ENCODE measurements at places on chromosomes 4 and X.

DNA sequence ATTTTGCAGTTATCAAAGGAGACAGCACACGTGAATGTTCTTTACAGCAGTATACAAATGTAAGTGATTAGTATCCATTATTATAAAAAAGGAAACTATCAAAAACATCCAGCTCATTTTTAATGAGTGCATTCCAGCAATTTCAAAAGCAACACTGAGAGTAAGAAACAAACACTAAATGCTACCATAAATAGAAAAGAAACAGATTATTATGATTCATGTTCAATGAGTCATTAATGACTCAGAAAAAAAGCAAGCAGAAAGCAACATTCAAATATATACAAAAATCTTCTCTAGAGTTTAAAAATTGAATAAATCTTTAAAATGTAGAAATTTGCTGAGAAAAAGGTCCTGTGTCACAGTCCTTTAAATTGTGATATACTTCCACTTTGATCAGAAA lies 346.5 kb upstream of the FMR1 start:
- no peak for DNase-seq

DNA sequence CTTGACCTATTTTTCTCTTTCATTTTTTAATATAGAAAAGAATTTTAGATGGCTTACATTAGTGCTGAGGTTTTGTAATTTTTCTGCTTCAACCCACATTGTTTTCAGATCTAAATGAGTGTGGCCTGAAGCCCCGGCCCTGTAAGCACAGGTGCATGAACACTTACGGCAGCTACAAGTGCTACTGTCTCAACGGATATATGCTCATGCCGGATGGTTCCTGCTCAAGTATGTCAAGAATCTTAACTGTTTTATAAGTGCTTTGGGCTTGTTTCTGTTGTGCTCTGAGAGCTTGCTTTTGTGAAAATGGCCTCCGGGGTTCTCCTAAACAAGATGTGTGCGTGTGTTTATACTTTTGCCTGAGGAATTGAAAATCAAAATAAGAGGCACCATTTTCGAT lies 41.6 kb downstream of the NPNT start:
- no peak for DNase-seq

DNA sequence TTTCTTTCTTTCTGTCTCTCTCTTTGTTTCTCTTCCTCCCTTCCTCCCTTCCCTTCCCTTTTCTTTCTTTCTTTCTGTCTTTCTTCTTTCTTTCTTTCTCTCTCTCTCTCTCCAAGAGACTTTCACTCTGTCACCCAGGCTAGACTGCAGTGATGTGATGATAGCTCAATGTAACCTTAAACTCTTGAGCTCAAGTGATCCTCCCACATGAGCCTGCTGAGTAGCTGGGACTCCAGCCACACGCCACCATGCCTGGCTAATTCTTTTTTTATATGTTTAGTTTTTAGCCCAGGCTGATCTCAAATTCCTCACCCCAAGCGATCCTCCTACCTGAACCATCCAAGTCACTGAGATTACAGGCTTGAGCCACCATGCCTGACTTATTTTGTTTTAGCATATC lies 64.3 kb upstream of the EMCN start:
- DNase-seq = no peak

- no peak for DNase-seq
Measured at GRCh38 chrX:13198056-13198761, 121.6 kb downstream of the ATXN3L start.

GRCh38 chr4:47891928-47892327 lies 22.5 kb downstream of the NFXL1 start:
- no peak for DNase-seq

DNA sequence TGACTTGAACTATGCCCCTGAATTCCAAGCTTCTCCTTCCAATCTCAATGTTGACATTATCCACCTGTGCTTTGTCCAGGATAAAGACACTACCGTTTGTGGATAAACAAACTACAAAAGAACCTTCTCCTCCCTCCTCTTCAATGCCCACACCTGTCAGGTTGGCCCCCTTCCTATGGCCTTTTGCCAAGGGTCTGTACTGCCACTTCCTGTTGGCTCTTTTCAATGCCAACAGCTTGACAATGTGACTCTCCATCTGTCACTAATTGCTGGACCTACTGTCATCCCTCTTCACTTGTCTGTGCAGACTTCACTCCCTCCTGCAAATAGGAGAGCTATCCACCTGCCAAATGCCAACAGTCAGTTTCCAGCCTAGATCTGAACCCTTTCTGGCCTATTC lies 35.8 kb upstream of the MID1 start:
- no peak for DNase-seq

DNA sequence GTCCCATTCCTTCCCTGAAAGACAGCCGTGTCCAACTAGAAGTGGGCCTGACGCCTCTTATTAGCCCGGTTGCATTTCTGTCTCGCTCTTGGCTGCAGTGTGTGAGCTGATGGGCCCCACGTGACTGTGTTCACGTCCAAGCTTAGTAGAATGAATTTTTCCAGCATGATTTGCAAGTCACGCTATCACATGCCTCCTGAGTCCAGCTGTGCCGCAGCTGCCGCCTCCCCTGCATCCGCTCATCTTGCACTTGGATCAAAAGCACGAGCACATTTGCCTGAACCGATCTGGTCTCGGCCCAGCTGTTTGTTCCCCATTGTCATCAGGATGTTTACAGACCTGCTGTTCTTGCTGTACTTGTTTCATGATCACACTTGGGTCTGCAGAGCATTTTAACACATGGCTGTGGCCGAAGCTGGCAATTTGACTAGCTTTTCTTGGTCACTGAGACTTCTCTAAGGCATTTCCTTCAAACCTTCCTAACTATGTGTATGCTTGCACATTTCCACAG lies 126.5 kb downstream of the KIT start:
- peak; percentile 96 for DNase-seq

DNA sequence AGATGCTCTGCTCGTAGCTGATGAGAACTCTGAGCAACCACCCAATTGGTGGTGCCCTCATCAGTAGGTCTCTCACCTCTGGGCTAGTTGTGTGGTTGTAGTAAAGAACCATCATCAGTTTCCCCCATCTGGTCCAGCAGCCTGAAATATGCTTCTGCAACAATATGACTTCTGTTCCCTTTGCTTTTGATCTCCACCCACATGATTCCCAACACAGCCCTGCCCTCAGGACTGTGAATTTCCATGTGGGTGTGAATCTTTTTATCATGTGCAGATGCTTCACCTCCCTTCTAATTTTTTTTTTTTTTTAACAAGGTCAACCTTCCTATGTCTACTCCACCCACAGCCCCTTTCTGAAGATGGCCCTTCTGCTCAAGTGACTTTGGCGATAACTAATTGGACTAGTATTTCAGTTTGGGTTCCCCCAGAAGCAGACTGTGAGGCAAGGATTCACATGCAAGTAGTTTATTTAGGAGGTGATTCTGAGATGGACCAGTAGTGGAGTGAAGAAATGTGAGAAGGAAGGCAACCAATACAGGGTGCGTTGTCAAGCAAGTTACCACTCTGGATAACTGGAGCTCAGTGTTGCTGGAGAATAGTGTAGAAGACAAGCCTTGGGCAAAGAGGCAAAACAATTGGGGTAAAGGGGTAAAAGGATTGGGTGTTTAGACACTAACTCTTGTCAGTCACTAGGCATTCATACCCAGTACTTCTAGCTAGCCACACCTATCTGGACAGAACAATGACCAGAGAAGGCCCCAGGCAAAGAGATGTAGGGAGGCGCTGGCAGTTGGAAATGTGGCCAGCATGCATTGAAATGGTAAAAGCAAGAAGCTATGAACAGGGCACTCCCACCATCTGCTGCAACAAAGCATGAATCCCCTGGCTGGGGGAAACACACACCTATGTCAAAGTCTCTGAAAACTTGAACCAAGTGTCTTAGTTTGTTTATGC lies 466.2 kb downstream of the BCOR start:
- DNase-seq = no peak

DNA sequence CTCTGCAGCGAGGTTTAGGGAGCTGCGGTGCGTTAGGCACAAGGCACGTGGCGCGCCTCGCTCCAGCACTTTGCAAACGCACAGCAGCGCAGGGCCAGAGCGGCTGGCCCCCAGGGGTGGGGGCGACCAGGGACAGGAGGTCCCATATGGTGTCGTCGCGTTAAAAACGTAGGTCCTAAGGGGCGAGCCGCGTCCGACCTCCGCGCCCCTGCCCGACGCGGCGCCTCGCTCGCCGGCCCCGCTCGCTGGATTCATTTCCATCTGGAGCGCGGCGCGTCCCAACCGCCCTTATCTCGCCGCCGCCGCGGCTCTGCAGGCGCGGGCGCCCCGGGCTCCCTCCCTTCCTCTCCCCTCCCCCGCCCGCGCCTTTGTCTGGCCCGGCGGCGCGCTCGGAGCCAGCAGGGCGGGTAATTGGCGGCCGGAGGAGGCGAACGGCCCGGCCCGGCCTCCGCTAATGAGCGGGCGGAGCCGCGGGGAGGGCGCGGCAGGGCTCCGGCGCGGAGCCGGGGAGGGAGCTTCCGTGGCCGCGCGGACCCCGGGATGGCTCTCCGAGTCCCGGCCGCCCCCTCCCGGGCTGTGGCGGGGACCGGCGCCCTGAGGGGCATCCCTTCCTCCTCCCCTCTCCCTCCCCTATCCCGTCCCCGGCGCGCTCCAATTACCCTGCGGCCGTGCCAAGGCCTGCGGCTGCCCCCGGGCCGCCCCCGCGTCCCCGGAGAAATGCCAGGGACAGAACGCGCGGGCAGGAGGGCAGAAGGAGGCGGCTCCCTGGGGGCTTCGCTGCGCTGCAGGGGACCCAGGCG lies 409.0 kb downstream of the BCOR start:
- DNase-seq = peak; percentile 51

Measured in tibial artery (tissue), 4 donors.